ENCODE measurements at places on chromosomes 16 and 17.

GRCh38 chr16:21166561-21166961, 8.1 kb downstream of the LDAF1 start:
- no peak for DNase-seq

GRCh38 chr16:58000706-58001676, at the start of gene USB1:
USB1 (plus strand) TSS chr16:58001407; CDS start chr16:58001484, 77 bp downstream.
- DNase-seq: peak; percentile 74

DNA sequence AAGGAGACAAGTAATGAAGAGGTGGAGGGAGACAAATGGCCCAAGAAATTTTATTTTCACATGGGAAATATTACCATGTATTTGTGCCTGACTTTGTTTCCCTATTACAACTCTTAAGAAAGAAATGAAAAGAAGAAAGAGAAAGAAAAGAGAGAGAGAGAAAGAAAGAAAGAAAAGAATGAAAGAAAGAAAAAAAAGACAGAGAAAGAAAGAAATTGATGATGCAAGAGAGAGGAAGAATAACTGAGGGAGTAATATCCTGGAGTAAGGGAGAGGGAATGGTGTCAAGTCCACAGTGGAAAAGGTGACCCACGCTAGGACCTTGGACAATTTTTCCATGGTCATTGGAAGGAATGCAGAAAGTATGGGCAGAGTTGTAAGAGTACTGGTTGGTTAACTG, 10.1 kb upstream of the ACSM3 start:
- no peak for DNase-seq

- peak; percentile 90 for DNase-seq
Observed at GRCh38 chr17:17206124-17206912, at the start of gene PLD6. PLD6 (minus strand) TSS chr17:17206333; CDS start chr17:17206286, 47 bp downstream.

DNA sequence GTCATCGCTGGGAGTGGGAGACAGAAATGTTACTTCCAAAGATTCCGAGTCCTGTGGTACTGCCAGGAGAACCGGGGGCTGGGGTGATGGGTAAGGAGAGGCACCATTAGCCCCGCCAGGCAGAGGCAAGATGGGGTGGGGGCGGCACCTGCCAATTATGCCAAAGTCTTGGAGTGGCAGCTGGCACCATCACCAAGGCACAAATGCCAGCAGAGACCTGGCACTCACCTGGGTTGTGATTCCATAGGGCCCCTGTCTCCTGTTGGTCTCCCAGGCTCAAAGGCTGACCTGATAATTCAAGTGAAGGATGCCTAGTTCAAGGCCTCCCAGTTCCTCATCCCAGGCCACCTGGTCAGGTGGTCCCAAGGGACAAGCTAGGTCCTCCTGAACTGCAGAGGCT, 7.6 kb downstream of the NXPH3 start:
- DNase-seq: no peak

DNA sequence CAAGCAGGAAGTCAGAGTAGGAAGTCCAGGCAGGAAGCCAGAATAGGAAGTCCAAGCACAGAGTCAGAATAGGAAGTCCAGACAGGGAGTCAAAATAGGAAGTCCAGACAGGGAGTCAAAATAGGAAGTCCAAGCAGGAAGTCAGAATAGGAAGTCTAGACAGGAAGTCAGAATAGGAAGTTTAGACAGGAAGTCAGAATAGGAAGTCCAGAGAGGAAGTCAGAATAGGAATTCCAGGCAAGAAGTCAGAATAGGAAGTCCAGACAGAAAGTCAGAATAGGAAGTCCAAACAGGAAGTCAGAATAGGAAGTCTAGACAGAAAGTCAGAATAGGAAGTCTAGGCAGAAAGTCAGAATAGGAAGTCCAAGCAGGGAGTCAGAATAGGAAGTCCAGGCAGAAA, 105.3 kb upstream of the C16orf82 start:
- DNase-seq: no peak

DNA sequence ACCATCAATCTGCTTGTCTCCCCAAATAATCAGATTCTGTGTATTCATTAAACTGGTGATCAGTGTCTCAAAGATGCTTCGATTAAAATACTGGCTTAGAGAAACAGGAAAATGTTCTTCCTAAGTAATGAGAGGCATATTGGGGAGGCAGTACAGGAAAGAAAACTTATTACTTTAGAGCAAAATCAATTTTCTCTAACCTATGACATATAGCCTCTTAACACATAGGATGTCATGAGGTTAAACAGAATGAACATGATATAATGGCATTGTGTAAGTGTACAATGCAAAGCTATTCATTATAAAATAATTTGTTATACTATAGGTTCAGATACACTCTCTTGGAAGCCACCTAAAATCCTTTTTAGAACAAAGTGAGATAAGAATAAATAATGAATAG, 819.3 kb downstream of the KCNJ2 start:
- no peak for DNase-seq

DNA sequence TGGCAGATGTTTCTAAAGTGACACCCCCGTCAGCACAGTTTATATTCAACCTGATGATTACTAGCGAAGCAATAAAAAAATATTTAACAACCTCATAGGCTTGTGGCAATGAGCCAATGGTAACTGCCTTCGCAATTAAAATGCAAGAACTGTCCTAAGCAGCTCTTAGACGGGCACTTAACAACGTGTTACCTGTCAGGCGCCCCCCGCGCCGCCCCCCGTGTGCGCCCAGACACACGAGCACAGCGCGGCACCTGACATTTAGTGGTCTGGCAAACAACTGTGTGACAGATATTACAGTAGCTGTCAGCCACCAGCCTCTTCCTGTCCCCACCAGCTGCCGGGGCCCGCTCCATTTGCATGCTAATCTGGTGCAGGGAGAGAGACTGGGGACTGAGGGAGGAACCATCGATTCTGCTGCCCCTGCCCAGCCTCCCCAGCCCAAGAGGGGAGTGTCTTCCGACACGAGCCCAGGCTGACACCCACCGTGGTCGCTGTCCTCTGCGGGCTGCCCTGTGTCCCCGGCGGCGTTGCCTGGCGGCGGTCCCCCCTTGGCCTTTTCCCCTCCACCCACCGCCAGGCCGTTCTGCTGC, 12.7 kb downstream of the NDUFAF8 start:
- DNase-seq: no peak

- no peak for DNase-seq
Observed at GRCh38 chr16:68190736-68191510, 45.0 kb downstream of the ESRP2 start.

DNA sequence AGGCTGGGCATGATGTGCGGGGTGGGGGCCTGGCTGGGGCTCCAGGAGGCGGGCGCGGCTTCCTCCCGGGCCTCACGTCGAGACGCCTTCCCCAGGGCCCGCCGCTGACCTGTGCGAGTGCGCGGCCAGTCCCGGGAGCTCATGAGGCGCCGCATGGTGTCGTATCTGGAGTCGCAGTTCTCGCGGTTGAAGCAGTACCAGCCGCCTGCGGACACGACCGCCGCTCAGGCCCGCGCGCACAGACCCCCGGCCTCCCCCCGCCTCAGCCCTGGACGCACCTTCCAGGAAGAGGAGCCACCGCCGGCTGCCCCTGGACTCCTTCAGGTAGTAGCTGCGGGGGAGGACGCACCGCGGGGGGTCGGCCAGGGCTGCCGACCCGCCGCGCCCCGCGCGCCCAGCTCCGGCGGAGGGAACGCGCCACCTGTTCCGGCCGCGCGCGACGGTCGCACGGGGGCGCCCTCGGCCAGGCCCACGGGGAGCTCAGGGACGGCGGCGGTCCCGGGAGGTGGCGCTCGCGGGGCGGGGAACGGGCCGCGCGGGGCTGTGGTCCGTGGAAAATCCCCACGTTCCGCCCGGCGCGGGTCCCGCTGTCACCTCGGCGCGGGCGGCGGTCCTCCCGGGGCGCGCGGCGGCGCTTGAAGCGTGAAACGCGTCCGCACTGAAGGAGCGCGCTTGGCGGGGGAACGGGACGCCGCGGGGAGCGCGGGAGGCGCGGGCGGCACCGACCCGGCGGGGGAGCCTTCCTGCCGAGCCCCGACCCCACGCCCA, 1.4 kb downstream of the NOTUM start:
- DNase-seq: peak; percentile 76

DNA sequence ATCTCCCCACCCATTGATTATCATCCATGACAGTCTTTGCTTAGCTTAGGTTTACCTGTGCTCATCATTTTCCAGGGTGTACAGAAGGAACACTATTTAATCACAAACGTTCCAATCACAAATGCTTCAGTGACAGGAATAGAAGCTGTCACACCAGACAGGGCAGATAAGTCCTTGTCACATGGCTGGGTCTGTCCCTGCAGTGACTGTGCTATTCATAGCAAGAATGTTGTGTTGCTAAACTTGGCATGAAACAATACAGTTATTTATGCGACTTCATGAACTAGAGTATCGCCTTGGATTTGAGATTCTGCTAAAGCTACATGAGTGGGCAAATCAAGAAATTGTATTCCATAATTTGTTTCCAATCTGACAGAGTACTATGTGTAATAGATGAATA, 108.4 kb downstream of the CDH13 start:
- no peak for DNase-seq

GRCh38 chr17:79892457-79893241, 53.4 kb upstream of the CBX4 start:
- DNase-seq: no peak

DNA sequence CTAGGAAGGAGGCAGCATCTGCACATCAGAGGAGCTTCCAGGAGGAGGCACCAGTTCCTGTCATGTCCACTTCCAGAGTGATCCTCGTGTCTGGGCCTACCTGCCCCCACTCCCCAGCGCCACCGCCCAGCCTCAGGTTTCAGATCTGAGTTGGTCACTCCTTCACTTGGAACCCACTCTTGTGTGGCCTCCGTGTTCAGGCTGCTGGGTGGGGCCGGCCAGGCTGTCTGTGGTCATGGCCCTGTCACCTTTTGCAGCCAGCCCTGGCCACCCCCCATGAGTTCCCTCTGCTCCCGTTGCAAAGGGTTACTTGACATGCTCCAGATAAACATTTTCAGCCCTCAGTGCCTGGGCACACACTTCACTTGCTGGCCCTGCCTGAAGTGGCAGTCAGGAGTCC, 26.6 kb upstream of the SPPL2C start:
- no peak for DNase-seq

GRCh38 chr16:7938175-7938574, 605.5 kb downstream of the RBFOX1 start:
- DNase-seq: no peak

DNA sequence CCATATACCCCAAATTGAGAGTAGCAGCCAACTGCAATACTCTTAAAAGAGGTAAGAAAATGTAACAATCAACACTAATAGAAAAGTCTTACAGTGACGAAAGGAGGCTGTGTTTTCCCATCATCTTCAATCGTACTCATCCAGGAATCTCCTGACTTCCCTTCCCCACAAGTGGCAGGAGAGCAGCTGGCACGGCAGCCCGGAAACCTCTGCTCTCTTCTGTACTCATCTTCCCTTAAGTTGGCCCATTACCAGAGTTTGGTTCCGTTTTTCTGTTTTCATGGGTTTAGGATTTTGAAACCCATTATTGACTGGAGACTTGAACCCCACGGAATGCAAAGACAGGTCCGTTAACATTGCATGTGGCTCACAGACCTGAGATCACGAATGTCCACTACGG, 11.7 kb upstream of the CD300H start:
- no peak for DNase-seq

GRCh38 chr16:58026139-58026704, 668 bp downstream of the MMP15 start:
- no peak for DNase-seq

DNA sequence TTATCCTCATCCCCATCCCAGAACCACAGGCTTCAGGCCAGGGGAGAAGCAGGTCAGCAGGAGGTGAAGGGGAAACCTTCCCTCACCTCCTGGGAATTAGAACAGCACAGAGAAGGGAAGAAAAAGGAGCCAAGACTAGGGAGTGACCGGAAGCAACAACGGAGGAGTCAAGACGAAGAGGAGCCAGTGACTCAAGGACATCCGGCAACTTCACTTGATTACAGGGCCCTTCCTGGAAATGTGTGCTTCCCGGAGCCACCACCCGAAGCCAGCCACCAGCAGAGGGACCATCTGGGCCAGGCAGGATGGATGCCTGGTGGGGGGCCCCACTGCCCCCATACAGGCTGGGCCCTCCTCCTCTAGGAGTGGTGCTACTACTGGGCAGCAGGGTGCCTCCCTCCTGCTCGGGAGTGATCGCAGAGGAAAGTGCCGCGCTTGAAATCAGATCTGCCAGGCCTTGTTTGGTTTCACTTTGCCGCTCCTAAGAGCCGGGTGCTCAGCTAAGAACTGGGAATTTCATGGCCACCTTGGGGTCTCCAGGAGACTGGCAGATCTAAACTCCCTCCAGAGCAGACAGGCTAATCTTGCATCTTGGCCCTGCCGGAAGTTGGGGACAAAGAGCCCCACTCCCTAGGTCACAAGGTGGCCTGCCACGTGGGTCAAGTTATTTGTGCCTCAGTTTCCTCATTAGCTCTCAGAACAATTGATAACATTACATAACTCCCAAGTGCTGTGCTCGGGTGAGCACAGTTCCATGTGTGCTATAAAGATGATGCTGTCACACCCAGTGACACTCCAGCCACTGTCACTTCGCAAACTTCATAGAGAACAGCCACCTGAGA, 6.6 kb downstream of the CDC42EP4 start:
- no peak for DNase-seq

GRCh38 chr17:38579934-38580333, 25.8 kb downstream of the SRCIN1 start:
- no peak for DNase-seq

GRCh38 chr17:39404542-39405378, 3.3 kb upstream of the FBXL20 start:
- no peak for DNase-seq

DNA sequence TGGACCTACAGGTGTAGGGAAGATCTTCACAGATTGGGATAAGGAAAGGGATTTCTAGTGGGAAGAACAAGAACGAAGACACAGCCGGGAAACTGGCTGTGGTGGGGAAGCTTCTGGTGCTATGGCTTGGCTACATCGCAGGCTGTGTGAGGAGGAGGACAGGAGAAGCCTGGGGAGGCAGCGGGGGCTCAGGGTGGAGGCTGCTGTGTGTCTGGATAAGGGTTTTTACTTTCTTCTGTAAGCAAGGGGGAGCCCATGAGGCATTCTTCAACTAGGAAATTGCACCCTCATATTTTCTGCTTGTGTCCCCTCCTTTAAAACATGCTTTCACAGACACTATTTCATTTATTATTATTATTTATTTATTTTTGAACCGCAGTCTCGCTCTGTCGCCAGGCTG, 2.9 kb upstream of the RHBDF2 start:
- DNase-seq: no peak

DNA sequence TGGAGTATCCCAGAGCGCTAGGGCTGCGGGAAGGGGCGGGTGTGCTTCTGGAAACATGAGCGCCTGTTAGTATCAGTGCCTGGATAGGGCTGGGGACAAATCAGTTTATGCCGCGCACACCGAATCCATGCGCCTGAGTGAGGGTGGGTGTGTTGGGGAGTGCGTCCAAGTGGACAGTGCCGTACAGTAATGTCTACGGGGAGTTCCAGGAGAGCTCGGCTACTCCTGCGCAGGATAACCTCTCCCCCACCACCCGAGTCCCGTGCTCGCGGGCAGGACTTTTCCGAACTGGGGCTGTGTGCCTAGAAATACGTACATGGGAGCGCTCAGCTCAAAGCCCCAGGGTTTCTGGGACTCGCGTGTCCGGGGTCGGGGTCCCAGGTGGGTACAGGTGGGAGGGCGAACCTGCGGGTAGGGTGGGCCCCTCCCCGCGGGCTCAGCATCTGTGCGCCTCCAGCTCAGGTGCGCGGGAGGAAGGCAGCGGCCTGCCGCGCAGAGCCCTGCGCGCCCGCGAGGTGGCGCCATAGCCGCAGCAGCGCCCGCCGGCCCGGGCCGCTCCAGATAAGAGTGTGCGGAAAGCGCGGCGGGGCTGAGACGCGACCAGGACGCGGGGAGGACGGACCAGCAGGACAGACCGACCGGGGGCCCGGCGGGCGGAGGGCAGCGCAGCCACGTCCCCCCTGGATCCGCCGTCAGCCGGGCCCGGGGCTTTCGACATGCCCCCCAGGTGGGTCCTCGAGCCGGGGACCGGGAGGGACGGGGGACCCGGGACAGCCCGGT, at the start of gene HIC1:
Gene HIC1, plus strand, starts transcription at position 592 of the 780 bp plus-strand sequence. CDS start 1,588 bp downstream, outside the sequence.
- peak; percentile 62 for DNase-seq

Measured in T follicular helper cell (primary cell).